CD4-positive, CD25-positive, alpha-beta regulatory T cell (primary cell): ENCODE measurements at places on chromosomes 11 and 22.

- no peak for DNase-seq
These were observed 137.8 kb downstream of the C11orf58 start for GRCh38 chr11:16876053-16876752.

DNA sequence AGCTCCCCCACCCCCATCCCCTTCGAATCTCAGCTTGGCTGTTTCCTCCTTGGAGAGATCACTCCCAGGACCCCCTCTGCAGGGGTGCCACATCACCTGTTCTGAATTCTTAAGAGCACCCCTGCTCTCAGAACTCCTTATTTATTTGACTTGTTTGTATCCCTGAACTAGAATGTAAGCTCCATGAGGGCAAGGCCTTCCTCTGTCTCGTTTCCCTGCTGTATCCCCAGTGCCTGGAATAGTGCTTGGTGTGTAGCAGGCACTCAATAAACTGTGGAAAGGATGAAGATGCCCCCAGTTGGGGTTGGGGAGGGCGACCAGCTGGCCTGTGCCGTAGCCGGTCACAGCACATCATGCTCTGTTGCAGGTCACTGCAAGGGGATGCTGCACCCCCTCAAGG is 3.6 kb upstream of the MDK start:
- no peak for DNase-seq

- DNase-seq = peak; percentile 50
These were observed 110.0 kb downstream of the KIAA1671 start for GRCh38 chr22:25062386-25063085.

- no peak for DNase-seq
These were observed 86.8 kb upstream of the TEAD1 start for GRCh38 chr11:12587333-12587991.

DNA sequence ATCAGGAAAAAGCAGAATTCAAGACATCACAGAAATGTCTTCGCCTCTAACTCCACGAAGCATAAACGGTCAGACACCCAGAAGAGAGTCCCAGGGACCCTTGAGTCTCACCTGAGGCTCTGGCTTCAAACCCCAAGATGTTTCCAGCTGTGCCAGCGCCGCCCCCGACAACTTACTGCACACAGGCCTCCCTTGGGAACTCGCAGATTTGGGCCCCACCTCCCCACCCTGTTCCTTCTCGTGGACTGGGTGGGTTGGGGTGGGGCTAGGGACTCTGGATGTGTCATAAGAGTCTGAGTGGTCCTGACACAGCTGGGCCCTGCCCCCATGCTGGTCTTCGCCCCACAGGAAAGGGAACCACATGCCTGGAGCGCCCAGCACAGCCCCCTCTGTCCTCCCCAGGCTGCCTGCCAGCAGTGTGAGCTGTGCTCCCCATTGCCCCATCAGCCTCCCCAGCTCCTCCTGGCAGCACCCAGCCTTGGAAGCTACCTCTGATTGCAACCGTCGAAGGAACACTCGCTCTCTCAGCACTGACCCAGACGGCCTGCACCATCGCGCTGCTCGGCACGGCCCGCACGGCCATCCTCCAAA is 147.5 kb downstream of the CRYBB2 start:
- no peak for DNase-seq

- no peak for DNase-seq
These were observed 181.1 kb downstream of the CTTN start for GRCh38 chr11:70579316-70579955.

GRCh38 chr11:7844986-7845385 is 48.2 kb upstream of the OR5P2 start:
- no peak for DNase-seq

DNA sequence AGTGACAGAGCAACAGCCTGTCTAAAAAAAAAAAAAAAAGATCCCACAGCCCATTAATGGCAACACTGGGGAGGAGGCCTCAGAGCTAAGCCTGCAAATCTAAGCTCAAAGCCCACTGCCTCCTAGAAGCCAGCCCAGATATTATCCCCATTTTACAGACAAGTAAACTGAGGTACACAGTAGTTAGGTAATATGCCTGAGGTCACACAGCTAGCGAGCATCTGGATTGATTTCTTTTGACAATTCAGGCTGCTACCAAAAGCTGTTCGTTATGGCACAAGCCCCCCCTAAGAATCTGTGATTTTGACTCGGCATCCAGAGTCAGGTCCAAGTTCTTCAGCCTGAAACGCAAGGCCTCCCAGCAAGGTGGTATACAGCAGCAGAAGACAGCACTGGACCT is 13.7 kb downstream of the ELFN2 start:
- DNase-seq = no peak

GRCh38 chr22:36104988-36105387 is 55.6 kb downstream of the APOL3 start:
- no peak for DNase-seq

- no peak for DNase-seq
These were observed 32.2 kb downstream of the LIMK2 start for GRCh38 chr22:31244046-31244942.

DNA sequence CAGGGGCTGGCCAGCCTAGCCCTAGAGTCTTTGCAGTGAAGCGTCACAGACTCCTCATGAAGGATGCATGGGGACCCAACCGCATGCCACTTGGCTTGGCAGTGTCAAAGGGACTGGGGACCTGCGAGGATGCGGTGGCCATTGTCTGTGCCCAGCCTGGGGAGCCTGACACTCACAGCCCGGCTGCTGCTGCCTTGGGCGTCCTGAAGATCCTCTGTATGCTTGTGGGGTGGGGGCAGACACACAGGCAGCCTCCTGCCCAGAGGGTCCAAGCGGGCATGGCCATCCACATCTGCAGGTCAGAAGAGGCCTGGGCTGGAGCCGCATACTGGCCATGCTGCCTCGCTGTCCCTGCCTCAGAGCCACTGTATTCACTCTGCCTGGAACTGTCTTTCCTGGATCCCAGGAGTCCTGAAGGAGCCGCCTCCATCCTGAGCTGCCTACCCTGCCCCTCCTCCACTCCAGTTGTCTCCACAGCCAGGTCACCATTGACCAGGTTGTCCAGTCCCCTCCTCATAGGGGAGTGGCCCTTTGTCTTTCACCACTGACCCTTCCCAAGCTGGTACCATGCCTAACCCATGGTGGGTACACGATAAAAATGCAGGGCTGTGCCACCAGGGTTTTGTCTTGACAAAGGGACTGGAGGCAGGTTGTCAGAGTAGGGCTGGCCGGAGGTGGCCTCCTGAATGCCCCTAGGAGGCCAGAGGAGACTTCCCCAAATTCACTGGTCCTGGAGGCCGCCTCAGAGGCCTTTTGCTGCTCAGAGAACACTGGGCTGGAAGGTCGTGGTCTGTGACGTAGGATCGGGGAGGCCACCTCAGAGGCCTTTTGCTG is 107.0 kb downstream of the KCNQ1OT1 start:
- no peak for DNase-seq

- no peak for DNase-seq
These were observed 53.0 kb downstream of the LHFPL7 start for GRCh38 chr22:24893341-24894070.

DNA sequence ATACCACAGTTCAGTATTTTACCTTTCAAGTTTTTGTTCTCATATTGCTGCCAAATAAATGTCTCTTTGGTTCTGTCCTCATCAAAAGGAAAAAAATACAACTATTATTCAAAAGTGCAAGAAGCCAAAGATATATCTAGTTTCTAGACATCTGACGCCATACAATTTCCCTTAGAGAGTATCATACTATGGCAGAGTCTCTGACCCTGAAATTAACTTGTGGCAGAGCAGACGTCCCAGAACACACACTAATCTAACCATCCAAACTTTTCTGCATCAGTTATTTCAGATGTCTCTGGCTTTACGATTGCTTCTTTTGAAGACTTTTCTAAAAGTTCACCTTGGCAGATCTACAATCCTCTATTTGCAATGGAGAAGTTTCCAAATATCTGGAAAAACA is 2.7 kb downstream of the OR51T1 start:
- DNase-seq = no peak

GRCh38 chr11:32006799-32007388 is 84.0 kb upstream of the RCN1 start:
- peak; percentile 13 for DNase-seq

GRCh38 chr11:111366560-111367410 is 12.3 kb downstream of the POU2AF1 start:
- no peak for DNase-seq

GRCh38 chr11:11217929-11218628 is 135.0 kb downstream of the CSNK2A3 start:
- no peak for DNase-seq

- no peak for DNase-seq
These were observed 12.6 kb upstream of the POU2F3 start for GRCh38 chr11:120227228-120227852.

GRCh38 chr11:111917788-111918187 is 925 bp upstream of the C11orf52 start:
- no peak for DNase-seq

GRCh38 chr11:2862395-2863275 is 22.9 kb downstream of the CDKN1C start:
- no peak for DNase-seq

- no peak for DNase-seq
These were observed 19.7 kb downstream of the FLI1 start for GRCh38 chr11:128713595-128713994.

- no peak for DNase-seq
These were observed 374.3 kb downstream of the NXPE2 start for GRCh38 chr11:115052601-115053000.

- peak; percentile 57 for DNase-seq
These were observed 19.9 kb downstream of the CARS1 start for GRCh38 chr11:3037040-3037944.

DNA sequence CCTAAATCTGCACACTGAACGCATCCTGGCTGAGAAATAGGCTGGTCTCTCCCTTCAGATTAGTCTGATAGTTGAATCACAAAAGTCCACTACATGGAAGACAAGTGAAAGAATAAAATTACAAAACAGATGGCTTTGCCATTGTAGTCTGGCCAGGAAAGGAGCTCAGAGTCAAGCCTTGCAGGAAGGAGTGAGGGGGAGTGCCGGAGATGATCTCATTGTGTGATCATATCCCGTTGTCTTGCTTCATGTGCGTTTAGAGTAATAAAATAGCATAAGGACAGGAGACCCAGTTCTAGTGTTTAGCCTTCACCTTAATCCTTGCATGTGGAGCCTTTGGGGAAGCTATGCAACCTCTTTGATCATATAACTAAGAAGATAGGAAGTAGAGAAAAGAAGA is 666.7 kb upstream of the RAG2 start:
- no peak for DNase-seq

DNA sequence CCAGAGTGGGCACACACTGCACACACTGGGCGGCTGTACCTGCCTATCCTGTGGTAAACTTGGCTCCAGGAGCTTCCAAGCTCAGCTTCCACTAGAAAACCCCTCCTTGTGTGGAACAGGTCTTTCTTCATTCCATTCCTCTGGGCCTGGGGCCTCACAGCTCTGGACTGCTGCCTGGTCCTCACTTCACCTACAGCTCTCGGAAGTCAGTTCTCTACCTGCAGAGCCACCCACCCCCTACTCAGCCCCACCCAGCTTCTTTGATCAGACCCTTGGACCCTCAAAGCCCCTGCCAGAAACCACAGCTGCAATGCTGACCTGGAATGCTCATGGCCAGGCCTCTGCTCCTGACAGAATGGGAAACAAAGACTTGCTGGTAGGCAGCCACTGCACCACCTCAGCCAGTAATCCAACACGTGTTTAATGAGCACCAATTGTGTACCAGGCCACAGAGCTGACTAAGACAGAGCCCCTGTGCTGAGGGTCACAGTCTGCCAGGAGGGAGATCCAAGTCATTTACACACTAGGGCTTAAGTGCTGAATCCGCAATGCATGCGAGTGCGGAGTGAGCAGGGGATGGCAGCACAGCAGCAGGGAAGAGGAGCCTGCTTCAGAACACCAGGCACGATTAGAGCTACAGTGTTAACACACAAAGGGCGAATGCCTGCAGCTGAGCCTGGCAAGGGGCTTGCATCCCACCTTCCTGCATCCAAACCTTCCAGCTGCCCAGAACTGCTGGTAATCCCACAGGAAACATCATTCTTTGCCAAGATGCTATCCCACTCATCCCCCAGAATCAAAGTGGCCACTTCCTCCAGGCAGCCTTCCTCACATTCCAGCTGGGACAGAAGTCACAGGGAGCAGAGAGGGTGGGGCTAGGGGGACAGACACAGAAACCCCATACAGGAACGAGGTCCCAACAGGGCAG is 4.6 kb downstream of the GNB1L start:
- DNase-seq = no peak

DNA sequence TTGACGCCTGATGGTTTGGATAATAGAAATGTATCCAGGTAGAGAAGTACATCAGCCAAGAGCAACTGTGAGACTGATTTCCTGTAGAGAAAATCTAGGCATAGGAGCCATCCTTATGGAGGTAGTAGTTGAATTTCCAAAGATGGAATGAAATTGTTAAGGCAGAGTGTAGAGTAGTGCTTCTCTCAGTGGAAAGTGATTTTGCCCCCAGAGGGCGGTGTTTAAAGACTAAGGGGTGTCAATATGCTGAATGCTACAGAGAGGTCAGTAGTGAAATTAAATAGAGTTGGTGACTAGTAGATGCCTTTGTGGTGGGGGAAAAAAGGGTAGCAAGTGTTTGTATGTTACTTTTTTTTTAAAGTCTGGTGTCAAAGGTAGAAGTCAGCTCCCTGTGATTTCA is 54.5 kb downstream of the TRIM44 start:
- no peak for DNase-seq

DNA sequence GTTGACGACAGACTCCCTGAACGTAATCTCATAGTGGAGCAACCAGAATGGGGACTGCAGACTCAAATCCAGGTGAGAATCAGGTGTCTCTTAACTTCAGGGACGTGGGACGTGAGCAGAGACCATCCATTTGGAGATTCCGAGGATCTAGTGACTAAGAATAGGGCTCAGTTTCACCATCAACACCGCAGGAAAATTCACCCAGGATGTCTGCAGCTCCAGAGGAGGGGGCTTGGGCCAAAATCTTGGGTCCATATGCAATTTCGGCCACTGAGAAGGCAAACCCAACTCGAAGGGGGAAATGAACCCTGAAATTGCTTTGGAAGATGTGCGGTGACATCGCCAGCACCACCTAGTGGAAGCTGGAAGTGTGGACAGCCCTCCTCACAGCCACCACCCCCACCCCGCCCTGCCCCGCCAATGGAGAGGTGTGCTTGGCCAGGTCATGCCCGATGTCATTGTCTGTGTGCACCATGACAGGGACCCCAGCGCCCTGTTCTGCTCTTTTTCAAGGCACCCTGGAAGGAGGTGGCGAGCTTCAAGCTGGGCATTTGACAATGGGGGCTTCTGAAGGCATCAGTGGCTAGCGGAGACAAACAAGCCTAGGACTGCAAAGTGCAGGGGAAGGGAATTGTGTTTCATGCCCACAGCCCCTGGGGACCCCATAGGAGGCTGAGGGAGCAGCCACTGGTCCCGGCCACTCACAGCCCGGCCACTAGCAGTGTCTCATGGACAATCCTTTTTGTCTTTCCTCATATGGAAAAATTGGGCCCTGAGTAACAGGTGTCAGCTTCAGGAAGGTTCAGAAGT is 24.8 kb downstream of the APOL1 start:
- DNase-seq = peak; percentile 61

- no peak for DNase-seq
These were observed 5.4 kb upstream of the NDUFS8 start for GRCh38 chr11:68025047-68025446.

GRCh38 chr11:75733431-75734107 is 15.9 kb downstream of the MOGAT2 start:
- no peak for DNase-seq

- no peak for DNase-seq
These were observed 42.6 kb downstream of the BRD1 start for GRCh38 chr22:49785046-49785521.
